ENCODE measurements at places on chromosomes 11 and 22.
A peak's percentile ranks its signal among the peaks of the same experiment; 100 is the strongest.

GRCh38 chr22:27800250-27801201 lies 1.0 kb downstream of the MN1 start:
- no peak for DNase-seq

DNA sequence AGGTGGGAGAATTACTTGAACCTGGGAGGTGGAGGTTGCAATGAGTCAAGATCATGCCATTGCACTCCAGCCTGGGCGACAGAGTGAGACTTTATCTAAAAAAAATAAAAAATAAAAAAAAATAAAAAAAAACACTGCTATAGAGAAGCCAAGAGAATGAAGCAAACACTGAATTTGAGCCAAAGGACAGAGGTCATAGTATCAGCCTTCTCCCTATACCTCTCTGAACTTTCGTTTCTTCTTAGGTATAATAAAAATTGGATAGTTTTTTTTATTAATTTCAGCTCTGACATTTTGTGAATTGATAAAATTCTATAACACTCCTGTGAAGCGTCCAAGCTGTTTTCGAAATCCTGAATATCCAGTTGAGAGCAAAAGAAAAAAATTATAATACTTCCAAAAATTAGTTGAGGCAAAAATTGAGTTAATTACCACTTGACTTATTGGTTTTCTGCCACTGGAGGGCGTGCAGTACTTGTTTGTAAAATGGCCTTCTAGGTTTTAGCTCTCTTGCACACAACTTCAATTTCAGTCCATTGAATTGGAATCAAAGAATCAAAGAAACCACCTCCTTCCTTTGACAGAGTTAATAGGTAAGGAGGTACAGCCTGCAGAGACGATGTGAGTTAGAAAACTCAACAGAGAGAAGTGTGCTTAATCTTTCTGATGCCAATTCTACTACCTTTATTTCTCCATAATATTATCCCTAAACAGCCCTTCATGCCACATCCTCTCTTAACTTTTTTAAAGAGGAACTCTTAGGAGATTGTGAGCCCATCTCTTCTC lies 143.2 kb downstream of the BBOX1 start:
- no peak for DNase-seq

GRCh38 chr11:21625982-21626381 lies 566.9 kb upstream of the ANO5 start:
- no peak for DNase-seq

DNA sequence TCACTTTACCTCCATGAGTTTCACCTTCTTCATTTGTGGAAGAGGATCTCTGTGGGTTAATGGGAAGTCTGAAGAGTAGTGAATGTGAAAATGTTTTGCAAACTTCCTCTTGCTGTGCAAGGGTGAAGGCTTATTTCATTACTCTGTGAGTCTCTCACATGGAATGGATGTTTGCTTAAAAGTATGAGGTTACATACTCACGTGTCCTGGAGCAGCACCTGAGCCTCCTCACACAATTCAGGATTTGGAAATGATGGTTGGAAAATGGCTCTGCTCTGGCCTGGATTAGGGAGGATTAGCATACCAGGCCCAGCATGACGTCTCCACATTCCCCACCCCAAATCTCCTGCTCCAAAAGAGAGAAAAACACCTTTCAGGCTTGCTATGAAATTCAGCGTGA lies 4.8 kb downstream of the GRAMD1B start:
- DNase-seq: peak; percentile 5

DNA sequence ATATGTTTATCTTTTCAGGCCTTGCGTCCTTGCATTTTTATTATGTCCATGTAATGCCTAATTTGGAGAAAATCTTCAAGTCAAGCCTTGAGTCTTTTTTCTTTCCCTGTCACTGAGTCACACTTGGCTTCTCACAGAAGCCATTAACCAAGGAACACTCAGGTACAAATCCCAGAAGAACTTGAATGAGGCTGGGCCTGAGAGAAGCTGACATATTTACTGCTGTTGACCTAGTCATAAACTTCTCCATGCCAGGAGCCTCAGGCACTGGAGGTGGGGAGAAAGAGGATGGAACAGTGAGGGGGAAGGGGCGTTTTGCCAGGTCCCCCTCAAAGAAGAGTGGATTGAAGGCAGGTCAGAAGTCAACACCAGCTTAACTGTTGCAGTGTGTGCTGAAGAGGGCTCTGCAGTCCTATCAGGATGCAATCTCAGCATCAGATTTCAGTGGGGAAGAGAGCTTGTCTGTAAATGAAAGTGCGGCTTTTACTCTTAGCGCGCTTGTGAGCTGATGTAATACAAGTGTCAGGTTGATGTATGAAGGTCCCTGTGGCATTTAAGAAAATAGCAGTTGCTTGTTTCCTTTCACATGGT lies 526.0 kb downstream of the ETS1 start:
- DNase-seq: no peak
